Bronchial epithelial cell (primary cell): ENCODE measurements at places on chromosomes 3 and 15.

GRCh38 chr3:131350506-131350905 lies 31.1 kb upstream of the NUDT16 start:
- peak; percentile 67 for DNase-seq

DNA sequence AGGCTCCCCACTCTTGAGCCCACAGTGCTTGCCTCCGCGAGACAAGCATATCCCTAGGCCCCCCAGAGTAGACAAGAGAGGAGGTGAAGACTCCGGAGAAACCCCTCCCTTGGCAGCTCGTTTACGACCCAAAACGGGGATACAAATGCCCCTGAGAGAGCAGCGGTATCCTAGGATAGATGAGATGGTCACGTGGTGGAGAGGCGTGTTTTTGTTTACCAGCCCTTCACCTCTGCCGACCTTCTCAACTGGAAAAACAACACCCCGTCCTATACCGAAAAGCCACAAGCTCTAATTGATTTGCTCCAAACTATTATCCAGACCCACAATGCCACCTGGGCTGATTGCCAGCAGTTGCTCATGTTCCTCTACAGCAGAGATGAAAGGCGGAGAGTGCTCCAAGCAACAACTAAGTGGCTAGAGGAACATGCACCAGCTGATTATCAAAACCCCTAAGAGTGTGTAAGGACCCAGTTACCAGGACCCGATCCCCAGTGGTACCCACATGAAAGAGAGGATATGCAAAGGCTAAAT lies 99.5 kb upstream of the OSBPL11 start:
- no peak for DNase-seq

DNA sequence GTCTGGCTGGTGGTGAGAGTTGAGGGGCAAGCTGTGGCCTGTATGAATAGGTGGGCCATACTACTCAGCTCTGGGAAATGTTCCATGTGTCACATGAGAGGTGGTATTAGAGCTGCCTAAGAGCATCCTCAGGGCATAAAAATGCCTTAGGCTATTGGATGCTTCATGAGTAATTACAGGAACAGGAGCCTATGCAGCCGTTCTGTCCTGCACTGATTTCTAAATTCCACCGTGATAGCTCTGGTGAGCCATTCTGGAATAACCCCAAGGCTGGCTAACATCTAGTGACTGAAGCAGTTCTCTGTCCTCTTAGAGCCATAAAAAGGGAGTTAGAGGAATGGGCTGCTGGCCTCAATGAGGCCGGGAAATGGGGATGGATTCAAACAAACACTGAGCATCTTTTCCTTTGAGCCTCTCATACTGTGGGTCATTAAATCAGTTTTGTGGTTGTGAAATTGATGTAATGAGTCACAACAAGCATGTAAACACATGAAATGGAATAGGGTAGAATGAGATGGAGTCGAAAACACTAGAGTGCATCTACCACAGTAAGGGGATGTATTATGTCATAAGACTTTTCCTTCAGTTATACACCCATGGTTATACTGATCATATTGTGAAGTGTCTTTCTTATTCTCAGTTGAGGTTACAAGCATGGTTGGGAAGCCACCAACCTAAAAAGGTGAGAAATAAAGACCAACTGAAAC lies 41.0 kb downstream of the DGKG start:
- DNase-seq = peak; percentile 96

- DNase-seq = no peak
Observed at GRCh38 chr15:99857836-99858235, 124.6 kb upstream of the LYSMD4 start.

GRCh38 chr15:78244101-78244500 lies 9.7 kb upstream of the ACSBG1 start:
- DNase-seq = no peak

- peak; percentile 28 for DNase-seq
Observed at GRCh38 chr3:30399394-30400181, 206.8 kb upstream of the TGFBR2 start.

DNA sequence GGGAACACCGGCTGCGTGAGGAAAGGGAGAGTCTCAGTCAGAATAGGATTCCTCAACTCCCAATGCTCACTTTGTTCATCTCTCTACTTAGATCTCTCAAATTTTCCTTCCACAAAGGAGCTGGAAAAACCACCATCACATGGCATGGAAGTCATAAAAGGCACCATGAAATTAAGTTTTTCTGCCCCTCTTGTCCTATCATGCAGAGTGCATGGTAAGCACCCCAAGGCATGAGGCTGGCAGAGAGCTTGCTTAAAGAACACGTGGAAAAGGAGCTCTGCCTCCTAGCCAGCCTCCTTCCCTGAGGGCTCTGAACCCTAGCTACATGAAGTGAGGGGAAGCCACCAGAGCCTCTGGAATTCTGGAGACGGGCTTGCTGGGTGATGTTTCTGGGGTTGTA lies 17.8 kb downstream of the STIMATE start:
- DNase-seq = no peak

GRCh38 chr15:80052597-80053304 lies 6.7 kb upstream of the ZFAND6 start:
- peak; percentile 58 for DNase-seq

- no peak for DNase-seq
Observed at GRCh38 chr3:52600258-52600657, 63.9 kb downstream of the UQCC5 start.

GRCh38 chr15:91271565-91272153 lies 171.6 kb downstream of the SV2B start:
- DNase-seq = peak; percentile 58

- no peak for DNase-seq
Observed at GRCh38 chr3:99365396-99365795, 273.0 kb upstream of the COL8A1 start.

DNA sequence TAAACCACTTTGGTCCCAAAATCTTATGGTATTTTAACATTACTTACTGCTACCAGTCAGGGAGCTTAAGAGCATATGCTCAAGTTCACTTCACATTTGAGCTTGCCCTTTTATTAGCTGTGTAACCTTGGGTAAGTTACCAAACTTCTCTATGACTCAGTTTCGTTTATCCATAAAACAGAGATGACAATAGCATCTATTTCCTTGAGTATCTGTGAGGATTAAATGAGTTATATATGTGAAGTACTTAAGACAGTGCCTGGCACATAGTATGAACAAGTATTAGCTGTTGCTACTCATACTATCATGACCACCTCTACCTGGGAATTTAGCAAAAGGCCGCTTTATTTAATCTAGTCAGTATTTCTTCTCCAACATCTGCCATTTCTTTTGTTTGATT lies 5.9 kb downstream of the ATOSA start:
- peak; percentile 48 for DNase-seq

DNA sequence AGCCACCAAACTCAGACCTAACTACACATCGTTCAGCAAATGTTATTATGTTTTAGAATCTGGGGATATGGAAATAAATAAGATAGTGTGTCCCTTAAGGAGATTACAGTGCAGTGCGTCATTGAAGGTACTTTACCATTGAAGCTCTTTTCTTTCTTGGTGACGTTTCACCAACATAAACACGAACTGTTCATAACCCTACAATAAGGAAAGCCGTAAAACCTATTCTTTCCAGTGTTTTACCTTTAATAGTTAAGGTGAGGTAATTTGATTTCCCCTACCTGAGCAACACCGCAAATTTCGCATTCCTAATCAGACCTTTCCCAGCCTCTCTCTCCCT lies 826 bp downstream of the CCDC66 start:
- DNase-seq = no peak

DNA sequence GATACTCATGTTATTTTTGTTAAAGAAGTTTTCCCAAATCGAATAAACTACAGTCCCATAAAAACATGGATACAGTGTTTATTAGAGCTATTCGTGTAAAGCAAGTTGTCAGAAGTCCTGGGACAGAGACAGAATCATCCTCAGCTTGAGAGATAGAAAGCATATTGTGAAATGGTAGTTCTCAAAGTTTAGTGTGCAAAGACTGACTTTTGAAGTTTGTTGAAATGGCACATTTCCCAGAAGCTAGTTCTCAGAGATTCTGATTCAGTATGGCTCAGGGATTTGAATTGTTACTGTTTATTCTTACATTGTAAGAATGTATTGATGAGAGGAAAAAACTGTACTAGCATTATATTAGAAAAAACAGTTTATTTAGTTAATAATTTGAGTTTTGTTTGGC lies 22.1 kb downstream of the GABRR3 start:
- DNase-seq = peak; percentile 26

DNA sequence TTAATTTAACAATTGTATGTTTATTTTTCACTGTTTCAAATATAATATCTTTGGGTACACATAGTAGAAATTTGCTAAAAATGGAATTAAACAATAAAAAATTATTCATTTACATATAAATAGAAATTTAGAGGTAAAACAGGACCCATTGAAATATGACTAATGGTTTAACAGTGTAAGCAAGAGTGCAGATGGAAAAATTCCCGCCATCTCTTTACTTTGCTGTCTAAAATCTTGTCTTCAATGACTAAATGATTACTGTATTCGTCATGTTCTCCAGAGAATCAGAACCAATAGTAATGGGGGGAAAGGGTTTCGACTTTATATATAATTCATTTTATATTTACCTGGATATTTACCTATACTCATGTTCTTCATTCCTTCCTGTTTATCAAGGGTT lies 163.1 kb downstream of the IL1RAP start:
- DNase-seq = no peak

GRCh38 chr3:16419640-16420241 lies 93.8 kb downstream of the RFTN1 start:
- no peak for DNase-seq

DNA sequence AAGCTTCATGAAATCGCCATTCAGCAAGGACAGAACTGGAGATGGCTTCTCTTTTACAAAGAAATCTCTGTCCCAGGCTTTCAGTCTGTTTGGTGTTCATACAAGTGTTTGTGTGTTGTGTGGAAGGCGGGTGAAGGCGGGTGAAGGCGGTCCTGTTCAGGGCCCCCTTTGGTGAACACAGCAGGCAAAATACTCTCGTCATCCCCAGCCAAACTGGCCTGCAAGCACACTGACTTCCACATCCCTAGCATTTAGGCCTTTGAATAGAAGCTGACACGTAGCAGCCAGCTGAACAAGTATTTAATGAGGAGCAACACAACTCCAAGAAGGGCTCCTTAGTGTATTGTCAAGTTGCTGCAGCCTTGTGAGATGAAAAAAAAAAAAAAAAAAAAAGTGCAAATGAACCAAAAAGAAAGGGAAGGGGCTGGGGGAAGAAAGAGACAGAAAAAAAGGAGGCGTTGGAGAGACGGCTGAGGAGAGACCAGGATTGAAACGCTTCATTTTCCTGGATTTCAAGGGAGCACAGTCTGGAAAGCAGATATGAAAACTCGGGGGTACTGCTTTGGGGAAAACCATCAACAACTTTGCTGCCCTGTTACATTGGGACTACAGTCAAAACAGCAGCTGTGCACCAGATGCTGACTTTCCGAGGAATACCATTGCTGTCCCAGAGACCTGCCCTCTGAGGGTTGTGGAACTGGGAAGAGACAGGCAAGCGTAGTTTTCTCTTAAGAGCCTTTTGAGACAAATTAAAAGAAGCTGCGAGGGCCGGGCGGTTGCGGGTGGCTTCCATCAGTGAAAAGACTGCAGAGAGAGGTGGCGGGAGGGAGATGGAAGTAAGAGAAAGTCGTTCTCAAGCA lies 74.6 kb downstream of the TGFBR2 start:
- DNase-seq = no peak

DNA sequence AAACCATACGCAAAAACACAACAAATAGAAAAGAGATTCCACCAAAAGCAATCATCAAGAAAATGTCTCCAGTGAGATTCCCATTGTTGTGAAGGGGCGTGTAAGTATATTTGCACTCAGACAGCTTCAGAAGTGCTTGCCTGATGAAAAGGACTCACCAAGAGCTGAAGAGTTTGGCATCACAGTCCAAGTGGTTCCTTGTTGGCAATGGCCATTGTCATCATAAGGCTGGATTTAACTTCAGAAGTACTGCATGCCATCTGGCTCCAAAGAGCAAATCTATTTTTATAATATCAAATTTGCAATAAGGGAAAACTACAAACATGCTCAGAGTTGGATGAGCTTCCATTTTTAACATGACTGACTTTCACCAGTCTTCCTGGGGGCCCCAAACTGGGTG lies 505.3 kb upstream of the NR2F2 start:
- no peak for DNase-seq

- no peak for DNase-seq
Observed at GRCh38 chr3:127651516-127652172, 21.1 kb upstream of the ABTB1 start.

GRCh38 chr3:126955004-126955790 lies 27.7 kb upstream of the PLXNA1 start:
- DNase-seq = no peak

DNA sequence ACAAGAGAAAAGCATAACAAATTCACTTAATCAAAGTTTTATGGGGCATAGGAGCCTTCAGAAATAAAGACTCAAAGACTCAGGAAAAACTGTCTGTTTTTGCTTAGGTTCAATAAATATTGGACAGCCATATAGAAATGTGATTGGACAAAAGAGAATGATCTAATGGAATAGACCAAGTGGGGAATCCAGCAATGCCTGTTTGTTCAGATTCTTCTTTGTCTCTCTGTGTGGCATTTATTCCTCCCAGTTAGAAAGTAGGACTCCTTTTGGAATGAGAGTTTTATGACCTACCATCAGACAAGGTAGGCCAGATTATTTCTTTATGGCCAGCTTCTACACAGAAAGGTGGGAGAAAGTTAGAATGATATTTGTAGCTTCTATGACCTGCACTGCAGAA lies 1460.1 kb downstream of the OTOL1 start:
- DNase-seq = no peak

DNA sequence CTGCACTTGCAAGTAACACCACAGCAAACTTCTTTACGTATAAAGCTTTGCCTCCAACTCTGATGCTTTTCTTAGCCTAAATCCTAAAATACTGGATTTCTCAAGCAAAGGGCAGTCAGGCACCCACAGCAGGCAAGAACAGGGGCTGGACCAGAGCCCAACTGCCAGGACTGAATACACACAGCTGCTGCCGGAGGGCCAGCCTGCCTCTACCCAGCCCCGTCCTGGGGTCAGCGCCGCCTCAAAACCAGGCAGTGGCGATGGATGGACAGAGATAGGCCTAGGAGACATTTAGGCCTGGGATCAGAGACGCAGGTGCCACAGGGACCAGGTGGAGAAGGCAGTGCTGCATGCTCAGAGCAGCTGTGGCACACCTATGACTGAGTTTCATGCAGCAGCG lies 47.6 kb upstream of the SEC61A1 start:
- DNase-seq = no peak

DNA sequence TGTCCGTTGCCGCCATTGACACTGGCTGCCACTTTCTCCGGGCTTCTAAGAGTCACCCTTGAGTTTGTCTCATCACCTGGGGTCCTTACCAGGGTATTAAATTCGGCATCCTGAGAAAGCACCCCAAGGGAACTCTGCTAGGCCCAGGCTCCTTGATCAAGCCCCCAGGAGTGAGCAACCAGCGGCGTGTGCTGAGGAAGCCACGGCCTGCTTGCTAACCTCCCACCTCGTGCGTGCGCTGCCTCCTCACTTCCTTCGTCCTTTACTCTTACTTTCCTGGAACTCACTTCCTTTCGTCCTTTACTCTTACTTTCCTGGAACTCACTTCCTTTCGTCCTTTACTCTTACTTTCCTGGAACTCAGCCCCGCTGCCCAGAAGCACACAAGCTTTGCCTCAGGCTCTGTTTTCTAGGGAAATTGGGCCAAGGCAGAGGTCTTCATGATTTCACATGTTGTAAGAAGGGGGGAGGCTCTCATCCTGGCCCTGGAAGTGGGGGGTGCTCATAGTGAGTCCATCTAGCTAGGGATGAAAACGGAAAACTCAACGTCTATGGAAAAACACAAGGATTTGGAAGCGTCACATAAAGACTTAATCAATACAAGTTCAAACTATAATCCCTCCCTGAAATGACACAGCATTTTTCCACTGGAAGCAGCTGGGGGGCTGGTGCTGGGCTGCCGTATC lies 36.7 kb upstream of the BDH1 start:
- no peak for DNase-seq
